ENCODE measurements at places on chromosomes 4 and X.
A peak's percentile ranks its signal among the peaks of the same experiment; 100 is the strongest.

- DNase-seq = no peak
Observed at GRCh38 chr4:54976682-54977081, 148.7 kb downstream of the KDR start.

DNA sequence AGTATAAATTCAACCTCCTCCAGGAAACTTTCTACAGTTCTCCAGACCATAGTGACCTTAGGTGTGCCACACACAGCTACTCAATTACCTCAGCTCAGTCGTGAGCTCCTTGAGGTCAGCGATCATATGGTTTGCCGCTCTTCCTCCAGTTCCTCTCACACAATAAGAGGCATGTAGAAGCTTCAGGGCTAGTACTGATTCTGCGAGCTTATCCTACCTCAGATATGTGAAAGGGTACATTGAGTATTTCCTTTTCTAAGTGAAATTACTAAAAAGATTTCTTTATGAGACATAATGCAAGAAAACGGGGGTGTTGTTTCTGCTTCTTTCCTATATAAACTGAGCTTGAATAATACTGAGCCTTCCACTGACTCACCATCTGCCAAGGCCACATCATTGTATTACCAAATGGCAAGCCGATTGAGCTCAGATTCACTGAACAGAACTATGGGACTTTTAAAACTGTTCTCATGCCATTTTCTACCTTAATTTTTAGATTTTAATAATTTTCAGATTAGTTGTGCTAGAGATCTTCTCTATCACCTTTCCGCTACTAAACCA, 183.1 kb downstream of the HS6ST2 start:
- peak; percentile 18 for DNase-seq

DNA sequence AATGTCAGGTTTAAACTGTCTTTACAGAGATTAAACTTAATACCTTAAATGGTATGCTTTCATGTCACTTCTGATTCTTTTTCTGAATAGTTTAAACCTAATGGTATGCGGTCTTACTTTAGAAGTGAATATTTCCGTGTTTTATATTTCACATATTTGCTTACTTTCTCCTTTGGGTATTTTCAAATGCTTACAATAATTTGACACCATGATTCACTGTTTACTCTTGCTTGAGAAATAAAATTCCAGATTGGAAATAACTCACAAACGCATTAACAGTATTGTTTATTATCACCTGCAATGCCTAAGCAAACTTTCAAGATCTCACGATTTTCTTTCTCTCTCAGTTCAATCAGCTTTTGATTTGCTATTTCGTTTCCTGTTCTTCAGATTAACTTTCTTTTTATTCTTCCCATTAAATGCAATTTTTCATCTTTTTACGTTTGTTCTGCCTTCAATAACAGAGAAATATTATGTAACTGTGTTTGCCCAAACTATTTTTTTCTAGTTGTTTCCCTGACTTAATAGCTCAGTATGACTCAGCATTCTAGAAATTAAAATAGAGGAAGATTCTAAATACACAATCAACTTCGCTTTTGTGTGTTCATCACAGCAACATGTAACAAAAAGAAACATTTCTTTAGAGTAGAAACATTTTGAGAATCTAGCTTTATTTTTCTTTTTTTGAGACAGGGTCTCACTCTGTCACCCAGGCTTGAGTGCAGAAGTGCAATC, 955.5 kb upstream of the PRKX start:
- DNase-seq = no peak

DNA sequence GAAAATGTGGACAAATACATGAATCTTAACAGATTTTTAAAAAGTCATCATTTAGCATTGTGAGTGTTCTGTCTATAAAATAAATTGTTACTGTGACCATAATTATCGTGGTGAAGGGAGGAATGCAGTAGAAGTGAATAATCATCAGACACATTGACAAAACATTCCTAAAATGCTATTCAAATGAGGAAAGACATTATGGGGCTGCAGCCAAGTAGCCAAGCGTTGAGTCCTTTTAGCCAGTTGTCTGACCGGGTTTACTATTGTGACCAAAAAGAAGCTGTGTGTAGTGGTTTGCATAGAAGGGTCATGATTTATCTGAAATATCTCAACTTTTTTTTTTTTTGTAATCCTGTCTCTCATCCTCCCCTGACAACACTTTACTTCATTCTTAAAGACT, 19.5 kb downstream of the WWC2 start:
- DNase-seq = peak; percentile 80

DNA sequence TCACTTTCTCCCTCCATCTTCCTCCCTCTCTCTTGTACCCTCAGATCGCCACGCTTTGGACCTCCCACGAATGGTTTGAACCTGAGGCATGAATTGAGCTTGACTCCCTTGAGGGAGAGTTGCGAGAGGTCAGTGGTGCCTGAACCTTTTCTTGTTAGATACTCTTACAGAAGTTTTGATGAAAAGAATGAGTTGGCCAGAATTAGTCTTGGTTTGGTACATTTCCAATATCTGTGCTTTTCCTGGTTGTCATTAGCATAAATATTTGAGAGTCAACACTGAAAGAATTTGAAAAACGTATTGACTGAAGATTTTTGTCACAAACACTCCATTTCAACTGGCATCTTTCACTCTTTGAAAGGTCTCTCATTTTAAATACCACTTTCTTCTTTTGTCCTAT, 510.6 kb upstream of the DIPK2B start:
- no peak for DNase-seq

DNA sequence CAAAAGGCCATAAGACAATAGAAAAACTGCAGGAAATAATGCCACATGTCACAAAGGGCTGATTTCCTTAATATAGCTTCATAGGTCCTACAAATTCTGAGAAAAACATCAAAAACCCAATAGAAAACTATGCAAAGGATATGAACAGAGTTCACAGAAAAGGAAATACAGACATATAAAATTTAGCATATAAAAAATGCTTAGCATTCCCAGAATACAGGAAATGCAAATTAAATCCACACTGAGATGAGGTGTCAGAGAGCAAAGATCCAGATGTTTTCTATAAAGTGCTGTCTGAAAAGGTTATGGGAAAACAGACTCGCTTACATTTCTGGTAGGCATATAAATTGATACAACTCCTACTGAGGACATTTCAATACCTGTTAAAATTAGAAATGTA, 33.8 kb downstream of the TXK start:
- no peak for DNase-seq

DNA sequence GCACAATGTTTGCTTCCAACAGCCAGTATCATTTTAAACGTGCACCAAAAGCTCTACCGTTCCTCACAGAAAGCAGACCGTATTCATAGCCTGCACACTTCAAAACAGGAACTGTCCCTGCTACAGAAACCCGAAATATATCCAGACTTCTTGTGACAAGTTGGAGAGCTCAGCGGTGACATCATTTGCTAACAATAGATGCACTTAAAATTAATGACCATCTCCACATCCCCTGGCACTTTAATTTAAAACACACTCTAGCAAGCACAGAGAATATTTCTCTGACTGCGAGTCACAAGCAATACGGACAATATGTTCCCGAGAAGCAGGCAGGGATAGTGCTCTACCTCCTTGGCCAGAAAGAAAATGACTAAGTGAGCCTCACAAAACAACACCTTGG, 2.5 kb downstream of the NYX start:
- DNase-seq = no peak

DNA sequence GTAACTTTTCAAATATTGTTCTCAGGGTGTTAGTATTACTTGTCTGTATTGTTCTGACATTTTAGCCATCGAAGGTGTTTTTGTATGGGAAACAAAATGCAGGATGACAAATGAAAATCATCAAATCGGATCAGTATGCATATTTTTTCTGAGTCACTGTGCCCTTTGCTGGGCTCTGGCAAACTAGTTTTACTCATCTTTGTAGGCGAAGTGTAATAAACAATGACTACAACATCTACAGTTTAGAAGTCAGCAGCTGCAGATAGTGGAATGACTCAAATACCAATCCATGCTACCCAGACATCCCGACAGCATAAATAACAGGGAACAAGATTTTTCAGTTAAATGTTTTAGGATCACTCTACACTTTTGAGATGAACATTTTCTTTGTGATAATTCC, 557.3 kb upstream of the TENM3 start:
- peak; percentile 89 for DNase-seq

DNA sequence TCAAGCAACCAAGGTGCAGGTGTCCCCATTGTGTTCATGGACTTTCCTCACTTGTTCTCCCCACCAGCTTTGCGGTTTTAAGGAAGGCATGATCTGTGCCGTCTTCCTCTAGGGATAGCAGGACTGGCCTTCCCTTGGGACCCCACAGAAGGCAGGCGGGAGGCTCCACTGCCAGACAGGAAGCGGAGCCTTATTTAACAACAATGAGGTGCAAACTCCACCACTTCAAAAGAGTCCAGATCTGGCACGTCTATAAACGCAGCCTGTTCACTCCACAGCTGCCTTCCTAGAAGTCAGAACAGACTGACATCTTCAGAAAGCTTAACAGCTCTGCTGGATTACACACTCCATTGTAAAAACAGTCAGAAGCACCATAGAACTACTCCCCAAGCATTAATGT, 1.7 kb upstream of the GPR143 start:
- no peak for DNase-seq

DNA sequence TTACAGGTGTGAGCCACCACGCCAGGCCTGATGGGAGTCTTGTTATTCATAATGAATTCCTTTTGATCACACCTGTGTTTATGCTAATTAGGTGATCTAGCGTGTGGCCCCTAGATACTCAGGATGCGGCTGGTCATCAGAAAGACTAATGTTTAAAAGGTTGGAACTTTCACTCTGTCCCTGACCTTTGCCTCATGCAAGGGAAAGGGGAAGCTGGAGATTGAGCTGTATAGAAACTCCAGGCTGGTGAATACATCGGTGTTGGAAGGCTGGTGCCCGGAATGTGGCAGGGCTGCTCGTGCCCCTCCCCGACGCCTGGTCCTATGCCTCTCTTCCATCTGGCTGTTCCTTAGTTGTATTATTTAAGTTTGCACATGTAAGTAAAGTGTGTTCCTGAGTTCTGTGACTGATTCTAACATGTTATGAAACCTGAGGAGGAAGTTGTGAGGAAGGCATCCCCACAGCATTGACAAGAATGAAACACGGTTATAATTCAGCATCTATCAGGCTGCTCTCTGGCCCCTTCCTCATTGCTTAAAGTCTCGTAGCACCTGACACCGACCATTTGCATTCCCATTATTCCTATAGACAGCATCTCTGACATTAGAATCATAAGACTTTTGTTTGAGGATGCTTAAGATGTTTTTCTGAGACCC, 28.9 kb downstream of the CASP3 start:
- no peak for DNase-seq

- no peak for DNase-seq
Observed at GRCh38 chr4:79603681-79604080, 195.7 kb upstream of the GK2 start.

Data from amniotic epithelial cell (primary cell).